H4 (cell line): ENCODE measurements at places on chromosomes 5 and 9. TPM values are rescaled to one million over a fixed set of nuclear protein-coding genes. Genes with fewer than 3 reads are reported as not detected.

Gene GARNL3
- total RNA-seq = 0.21 and 1.1 TPM in 2 replicates

DNA sequence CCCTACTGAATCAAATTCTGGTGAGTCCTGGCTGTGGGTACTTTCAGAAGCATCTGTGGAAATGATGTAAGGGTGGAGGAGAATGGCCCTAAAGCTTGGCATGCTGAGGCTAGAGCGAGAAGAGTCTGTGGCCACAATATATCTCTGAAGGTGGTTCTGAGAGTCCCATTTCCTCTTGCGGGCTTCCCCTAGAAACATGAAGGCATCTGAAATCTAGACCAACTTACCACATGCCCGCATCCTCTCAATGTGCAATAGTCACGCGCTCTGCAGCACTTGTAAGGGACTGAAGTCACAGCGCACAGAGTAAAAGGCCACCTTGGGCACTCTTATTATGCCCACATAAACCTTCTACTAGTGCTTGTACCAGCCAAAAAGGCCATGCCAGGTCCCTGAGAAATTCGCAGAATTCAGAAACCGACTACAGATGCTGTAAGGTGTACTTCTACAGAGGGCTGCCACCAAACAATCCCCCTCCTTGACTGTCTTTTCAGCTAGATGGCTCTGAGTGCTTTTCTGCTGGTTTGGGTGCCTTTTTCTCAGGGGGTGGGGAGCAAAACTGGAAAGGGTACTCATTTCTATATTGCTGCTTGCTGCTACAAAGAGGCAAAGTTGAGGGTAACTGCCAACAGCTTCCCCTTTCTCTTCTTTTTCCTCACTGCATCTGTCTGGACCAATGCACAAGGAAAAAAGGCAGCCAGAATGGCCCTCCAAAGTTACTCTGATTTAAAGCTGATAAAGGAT lies 107.3 kb downstream of the ZDHHC21 start:
- DNase-seq = no peak

Gene RFX3
- total RNA-seq = 0.60 and 2.1 TPM in 2 replicates

Gene SPATA31A1
- total RNA-seq = not detected in 2 replicates

DNA sequence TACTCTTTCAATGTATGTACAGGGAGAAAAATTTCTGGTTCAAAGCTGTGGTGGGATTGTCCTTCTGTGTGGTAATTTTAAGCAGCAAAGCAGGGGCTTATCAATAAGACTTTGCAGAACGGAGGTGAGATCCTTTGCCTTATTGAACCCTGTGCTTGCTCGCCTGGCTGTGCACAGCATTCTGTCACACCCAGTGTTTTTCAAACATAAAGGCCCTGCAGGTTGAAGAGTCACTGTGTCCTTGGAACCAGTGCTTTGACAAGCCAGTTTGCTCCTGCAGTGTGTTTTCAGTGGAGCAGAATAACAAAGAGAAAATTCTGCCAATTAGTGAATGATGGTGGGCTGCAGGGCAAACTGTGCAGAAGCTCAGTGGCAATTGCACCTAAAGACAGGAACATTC lies 236.7 kb upstream of the PCSK5 start:
- DNase-seq = no peak

DNA sequence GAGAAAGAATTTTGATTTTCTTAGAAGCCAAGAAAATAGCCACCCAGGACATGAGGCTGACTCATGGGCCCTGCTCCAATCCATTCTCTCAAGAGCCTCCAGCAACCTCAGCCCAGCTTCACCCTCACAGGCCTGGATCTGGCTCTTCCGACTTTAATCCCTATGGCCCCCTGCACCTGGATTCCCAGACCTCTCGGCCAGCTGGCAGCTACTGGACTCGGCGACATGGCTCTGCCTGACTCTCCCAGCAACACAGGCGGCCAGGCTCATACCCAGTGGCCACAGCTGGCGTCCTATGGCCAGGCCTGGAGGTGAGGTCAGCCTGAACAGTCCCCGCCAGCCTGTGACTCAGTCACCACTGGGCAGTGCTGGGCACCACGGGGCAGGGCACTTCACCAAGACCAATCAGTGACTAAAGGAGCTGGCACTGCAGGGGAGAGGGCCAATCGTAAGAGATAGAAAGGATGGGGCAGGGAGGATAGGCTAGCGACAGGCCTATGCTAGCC lies 6.2 kb upstream of the PDLIM4 start:
- DNase-seq = no peak

GRCh38 chr9:4301296-4301695 lies 1.4 kb upstream of the GLIS3 start:
- peak; percentile 41 for DNase-seq
